GOT3 (cell line): ENCODE measurements at places on chromosomes 1 and 21.

- no peak for DNase-seq
Observed at GRCh38 chr1:196461521-196461920, 146.7 kb downstream of the KCNT2 start.

DNA sequence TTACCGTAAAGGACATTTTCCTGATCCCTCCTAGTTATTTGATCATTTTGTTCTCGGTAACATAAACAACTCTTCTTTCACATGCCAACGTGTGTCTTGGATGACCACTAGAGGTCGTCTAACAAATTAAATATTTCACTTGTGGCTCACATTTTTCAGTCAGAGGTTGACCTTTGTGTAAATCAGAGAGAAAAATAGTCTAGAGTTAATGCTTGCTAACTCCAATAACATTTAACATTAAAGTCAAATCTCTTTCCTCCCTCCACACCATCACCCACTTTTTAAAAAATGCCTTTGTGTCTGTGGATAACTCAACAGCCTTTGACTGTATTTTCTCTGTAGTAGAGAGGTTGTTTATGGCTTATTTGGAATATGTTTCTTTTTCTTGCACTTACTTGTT, 220.5 kb upstream of the B3GALT2 start:
- DNase-seq = no peak

DNA sequence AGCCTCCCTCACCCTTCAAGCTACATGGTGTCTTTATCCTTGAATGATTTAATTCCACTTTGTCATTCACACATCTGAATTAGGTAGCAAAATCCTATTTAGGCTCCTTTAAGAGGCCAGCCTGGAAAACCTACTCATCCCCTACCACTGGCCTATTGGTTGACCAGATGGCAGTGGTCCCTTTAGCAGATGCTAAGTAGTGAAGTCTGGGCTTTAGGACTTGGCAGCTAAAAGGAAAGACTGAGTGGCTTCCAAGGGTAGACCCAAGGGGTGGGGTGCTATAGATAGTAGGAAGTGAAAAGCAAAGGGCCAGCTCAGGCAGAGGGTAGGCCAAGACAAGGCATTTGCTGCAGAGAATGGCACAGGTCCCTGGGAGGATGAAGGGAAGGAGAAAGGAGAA, 46.6 kb downstream of the KCNJ6 start:
- DNase-seq = no peak

GRCh38 chr1:171794085-171794484, 12.6 kb downstream of the METTL13 start:
- peak; percentile 72 for DNase-seq

- DNase-seq = no peak
Observed at GRCh38 chr21:42847726-42848125, 31.6 kb downstream of the WDR4 start.

GRCh38 chr1:6907201-6907600, 121.9 kb downstream of the CAMTA1 start:
- DNase-seq = no peak

- no peak for DNase-seq
Observed at GRCh38 chr1:26282401-26282918, 2.6 kb downstream of the SH3BGRL3 start.

- DNase-seq = no peak
Observed at GRCh38 chr1:236066054-236066453, 1.2 kb upstream of the NID1 start.

- DNase-seq = no peak
Observed at GRCh38 chr21:36202726-36203602, 46.3 kb downstream of the DOP1B start.

DNA sequence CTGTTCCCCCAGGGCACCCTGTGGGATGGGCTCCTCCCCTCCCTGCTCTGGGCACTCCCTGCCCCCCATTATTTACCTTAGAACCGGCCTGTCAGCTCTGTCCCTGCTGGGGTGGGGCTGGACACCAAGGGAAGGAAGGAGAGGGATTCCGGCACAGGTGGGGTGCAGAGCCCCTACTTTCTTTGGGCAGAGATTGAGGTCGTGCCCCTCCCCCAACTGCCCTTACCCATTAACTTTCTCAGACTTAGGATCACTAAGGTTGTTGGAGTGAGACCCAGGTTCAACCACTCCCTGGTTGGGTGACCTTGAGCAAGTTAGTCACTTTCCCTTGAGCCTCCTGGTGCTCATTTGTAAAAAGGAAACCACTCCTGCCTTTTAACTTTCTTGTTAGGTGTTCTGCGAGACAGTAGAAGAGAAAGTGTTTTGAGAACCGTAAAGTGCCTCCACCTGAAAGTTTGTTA, 57.0 kb upstream of the SYNC start:
- no peak for DNase-seq

DNA sequence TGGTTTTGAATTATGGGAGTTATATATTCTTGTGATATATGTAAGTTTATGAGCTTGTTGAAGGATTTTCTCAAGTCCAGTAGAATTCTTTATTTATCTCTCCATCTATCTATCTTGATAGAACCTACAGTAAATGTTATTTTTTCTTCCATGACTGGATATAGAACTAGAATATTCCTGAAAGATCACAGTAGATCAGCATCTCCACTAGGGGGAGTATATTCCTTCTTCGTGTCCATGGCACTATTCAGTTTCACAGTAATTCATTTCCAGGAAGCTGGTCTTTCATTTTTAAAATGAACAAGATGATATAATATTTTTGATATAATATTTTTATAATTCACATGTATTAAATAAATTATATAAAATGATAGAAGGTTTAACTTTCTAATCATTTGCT, 18.8 kb downstream of the TMPRSS15 start:
- no peak for DNase-seq

DNA sequence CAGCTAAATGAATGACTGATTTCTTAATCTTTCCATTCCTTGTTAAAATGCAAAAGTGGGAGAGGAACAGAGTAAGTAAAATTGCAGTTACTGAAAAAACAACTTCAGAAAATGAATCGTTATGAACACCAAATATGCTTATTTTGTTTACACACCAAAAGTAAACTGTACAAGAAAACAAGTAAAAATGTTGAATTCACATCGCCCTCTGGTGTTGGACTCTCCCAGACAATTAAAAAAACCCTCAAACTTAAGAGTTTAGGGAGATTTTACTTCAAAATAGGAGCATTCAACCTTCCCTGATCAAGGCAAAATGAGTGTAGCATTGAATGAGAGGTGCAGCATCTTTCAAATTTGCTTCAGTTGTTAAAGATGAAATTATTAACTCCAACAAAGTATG, 19.4 kb upstream of the ESRRG start:
- no peak for DNase-seq

DNA sequence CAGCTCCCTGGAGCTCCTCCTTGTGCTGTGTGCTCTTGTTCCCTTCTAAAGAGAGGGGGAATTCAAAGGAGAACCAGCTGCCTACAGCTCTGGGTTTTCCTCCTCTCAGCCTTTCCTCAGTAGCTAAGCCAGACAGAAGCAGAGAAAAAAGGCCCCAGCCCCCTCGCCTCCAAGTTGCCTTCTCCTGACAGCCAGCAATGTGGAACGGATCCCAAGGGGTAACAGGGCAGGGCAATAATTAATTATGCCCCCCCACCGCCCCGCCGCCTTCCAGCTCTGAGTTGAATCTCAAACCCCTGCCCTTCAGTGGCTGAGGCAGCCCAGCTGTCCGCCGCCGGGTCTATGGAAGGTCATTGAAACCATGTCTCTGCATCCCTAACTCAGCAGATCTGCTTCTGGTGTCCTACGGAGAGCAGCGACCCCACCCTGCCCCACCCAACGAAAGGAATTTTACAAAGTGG, 69.0 kb upstream of the GOLT1A start:
- no peak for DNase-seq

GRCh38 chr1:27604579-27605299, 795 bp upstream of the AHDC1 start:
- DNase-seq = no peak

GRCh38 chr1:2312515-2313301, 78.6 kb downstream of the MORN1 start:
- DNase-seq = no peak

DNA sequence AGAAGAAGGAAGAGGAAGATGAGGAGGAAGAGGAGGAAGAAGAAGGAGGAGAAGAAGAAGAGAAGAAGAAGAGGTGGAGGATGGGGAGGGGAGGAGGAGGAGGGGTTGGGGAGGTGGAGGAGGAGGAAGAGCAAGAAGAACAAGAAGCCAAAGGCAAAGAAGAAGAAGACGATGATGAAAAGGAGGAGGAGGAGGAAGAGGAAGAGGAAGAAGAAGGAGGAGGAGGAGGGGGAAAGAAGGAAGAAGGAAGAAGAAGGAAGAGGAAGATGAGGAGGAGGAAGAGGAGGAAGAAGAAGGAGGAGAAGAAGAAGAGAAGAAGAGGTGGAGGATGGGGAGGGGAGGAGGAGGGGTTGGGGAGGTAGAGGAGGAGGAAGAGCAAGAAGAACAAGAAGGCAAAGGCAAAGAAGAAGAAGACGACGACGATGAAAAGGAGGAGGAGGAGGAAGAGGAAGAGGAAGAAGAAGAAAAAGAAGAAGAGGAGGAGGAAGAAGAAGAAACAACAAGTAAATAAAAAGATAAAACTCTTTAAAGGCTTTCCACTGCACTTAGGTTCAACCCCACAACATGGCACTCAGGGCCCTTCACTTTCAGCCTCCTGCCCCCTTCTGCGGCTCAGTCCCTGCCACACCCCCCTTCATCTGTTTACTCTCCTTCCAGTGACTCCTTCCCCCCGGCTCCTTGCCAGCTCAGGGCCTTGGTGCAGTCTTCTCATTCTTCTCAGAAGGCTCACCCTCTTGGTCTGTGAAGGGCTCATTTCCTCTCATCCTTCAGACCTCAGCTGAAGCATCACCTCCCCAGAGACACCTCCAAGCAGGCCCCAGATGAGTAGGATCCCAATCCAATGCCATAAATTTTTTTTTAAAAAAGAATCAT, 114.0 kb downstream of the KCNN3 start:
- DNase-seq = no peak

- no peak for DNase-seq
Observed at GRCh38 chr21:26487981-26488480, 85.1 kb downstream of the CYYR1 start.

- no peak for DNase-seq
Observed at GRCh38 chr1:226549937-226550671, 1.5 kb downstream of the STUM start.

GRCh38 chr1:1071486-1072298, 2.4 kb downstream of the RNF223 start:
- DNase-seq = no peak

GRCh38 chr1:26210147-26210870, 19.9 kb downstream of the CATSPER4 start:
- DNase-seq = no peak

DNA sequence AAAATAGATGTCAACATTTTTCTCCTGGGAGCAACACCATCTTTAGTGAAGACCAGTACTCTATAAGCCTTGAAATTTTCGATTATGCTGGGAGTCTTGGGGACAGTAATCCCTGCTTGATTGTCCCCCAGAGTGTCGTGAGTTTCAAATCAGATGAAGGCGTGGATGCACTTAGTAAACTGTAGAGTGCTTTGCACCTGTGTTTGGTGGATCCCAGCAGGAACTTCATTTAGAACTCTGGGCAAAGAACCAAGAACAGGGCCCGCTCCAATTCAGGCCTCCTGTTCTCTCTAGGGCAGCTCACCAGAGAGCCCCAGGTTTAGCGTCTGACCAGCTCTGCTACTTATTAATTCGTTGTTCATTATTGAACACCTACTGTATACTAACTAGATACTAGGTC, 1.5 kb downstream of the GPX7 start:
- DNase-seq = no peak

DNA sequence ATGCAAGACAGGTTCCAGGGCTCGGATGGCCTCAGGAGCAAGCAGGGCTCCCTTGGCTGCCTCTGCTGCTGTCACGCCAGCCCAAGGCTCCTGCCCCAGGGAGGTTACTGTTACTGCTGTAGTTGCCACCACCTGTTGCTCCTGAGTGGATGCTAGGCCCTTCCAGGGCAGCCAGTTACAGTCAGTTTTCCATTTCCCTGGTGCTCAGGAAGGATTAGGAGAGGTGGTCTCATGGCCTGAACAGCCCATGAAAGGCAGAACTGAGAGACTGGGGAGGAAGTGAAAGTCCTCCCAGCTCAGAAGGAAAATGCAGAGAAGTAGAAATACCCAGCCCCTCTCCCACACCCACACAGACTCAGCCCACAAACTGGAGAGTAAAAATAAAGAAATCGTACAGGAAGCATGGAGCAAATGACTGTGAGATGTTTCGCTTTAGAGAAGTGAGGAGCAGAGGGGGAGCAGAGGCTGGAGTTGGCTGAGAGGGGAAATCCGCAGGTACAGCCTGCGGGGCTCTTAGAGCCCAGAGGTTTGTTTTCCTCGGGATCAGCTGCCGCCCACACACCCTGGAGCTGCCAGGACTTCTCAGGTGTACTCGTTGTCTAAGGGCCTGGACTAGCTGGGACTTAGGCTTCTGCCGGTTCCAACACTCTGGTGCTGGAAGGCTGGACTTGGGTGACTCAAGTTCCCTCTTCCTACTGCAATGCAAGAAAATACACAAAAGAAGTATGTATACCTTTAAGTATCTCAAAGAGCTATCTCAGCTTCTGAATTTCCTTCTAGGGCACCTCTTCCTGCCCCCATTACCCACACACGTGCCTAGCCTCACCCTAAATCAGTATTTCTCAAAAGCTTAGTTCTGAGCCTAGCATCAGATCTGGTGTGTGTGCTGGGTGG, 2.3 kb downstream of the IL6R start:
- DNase-seq = no peak

GRCh38 chr21:34559089-34559631, 47.1 kb upstream of the KCNE1 start:
- no peak for DNase-seq

- no peak for DNase-seq
Observed at GRCh38 chr1:19654886-19655717, 9.6 kb upstream of the HTR6 start.

DNA sequence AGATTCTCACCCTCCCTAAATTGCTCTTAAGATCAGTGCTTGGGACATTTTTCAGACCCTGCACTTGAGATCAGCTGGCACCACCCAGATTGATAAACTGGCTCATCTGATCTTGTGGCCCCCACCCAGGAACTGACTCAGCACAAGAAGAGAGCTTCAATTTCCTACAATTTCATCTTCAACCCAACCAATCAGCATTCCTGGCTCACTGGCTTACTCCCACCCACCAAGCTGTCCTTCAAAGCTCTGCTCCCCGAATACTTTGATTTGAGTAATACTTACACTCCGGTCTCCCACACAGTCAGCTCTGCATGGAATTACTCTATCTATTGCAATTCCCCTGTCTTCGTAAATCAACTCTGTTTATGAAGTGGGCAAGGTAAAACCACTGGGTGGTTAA, 461.9 kb upstream of the RGS18 start:
- no peak for DNase-seq

- DNase-seq = no peak
Observed at GRCh38 chr1:154490317-154490716, 11.7 kb upstream of the TDRD10 start.

GRCh38 chr1:1087351-1088028, 13.4 kb upstream of the RNF223 start:
- DNase-seq = no peak

GRCh38 chr1:162716123-162716522, 74.4 kb upstream of the HSD17B7 start:
- no peak for DNase-seq

- DNase-seq = no peak
Observed at GRCh38 chr1:11729498-11730428, 6.2 kb upstream of the AGTRAP start.
